ENCODE measurements at places on chromosomes 4 and X. TPM values are rescaled to one million over a fixed set of nuclear protein-coding genes. Genes with fewer than 3 reads are reported as not detected.

The PAGE5 gene
- total RNA-seq: not detected

The GPR101 gene
- not detected for total RNA-seq

GRCh38 chrX:24242649-24243175, 71.2 kb downstream of the SUPT20HL2 start:
- DNase-seq: peak; percentile 1

GRCh38 chrX:154091678-154092077, 5.8 kb downstream of the MECP2 start:
- no peak for DNase-seq

DNA sequence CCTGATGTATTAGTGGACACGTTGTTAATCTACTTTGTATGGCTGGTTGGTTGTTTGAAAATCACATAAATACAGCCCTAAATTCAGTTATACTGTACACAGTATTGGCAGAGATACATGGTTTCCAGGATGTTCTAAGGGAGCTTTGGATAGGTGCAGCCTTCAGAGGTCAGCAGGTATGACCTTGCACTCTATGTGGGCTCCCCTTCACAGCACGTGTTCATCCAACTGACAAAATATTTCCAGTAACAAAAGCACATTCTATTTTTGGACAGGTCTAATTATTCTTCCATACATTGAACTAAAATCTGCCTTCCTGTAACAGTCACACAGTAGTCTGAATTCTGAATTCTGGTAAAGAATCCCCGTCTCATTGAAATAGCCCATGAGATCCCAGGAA, 92.8 kb upstream of the RAPGEF2 start:
- no peak for DNase-seq

GRCh38 chrX:13463608-13464007, 105.8 kb upstream of the EGFL6 start:
- DNase-seq: no peak

Measured in occipital lobe (tissue), 3 donors.